ENCODE measurements at places on chromosomes 1 and 21.

- no peak for DNase-seq
Observed at GRCh38 chr1:40842691-40843090, 19.5 kb downstream of the CITED4 start.

DNA sequence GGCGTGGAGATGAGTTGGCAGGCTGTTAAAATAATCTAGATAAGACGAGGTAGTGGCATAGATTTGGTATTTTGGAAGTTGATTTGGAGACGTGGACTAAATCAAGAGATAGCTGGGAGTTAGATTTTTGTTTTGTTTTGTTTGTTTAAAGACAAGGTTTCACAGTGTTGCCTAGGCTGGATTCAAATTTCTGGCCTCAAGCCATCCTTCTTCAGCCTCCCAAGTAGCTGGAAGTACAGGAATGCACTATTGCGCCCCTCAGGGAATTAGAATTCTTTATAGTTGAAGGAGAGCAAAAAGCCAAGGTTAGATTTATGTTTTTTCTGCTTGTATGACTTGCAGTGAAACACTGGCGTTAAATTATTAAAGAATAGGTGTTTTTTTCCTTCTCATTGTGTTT lies 22.3 kb upstream of the SNRPE start:
- no peak for DNase-seq

GRCh38 chr1:202216691-202217090 lies 23.1 kb downstream of the LGR6 start:
- DNase-seq = no peak

- DNase-seq = no peak
Observed at GRCh38 chr1:34839526-34840305, 19.8 kb downstream of the SMIM12 start.

GRCh38 chr1:97524211-97524610 lies 396.6 kb downstream of the DPYD start:
- DNase-seq = no peak

DNA sequence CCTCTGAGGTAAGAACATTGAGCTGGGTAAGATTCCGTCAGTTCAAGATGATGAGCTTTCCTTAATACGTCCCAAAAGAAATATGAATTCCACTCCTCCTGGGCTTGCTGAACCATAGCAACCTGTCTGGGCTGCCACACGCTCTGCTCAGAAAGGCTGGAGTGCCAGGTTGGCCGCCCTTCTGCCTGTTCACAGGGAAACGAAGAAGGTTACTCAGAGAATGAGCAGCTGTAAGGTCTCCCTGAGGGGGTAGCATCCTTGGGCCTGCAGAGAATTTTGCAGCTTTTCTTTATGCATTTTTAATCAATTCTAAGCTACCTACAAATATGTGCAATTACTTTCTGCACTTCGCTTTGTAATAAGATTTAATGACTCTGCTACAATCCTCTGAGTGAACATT lies 130.7 kb upstream of the BACE2 start:
- no peak for DNase-seq

DNA sequence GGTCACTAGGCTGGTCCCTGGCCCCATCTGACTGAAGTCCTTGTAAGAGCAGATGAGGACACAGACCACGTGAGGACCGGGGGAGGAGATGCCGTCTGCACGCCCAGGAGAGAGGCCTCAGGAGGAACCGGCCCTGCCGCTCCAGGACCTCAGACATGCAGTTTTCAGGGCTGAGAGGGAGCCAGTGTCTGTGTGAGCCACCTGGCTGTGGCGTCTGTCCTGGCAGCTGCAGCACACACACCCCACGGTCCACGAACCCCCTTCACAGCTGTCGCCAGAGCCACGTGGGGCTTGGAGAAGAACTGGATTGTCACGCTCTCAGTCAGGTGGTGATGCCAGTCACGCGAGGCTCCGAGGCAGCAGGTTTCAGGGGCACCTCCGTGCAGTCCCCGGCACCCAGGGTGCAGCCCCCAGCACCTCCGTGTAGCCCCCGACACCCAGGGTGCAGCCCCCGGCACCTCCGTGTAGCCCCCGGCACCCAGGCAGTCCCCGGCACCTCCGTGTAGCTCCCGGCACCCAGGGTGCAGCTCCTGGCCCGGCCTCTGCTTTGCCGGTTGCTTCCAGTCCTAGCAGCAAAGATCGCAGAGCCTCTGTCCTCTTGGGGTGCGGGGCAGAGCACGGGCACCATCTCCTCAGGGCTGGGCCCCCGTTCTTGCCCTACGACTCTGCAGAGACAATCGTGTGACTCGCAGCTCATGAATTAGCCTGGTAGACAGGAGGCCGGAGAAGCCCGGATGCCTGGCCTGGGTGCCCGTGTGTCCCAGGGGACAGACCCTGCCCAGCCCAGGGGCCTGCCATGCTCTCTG lies 19.0 kb upstream of the SUMO3 start:
- DNase-seq = no peak

DNA sequence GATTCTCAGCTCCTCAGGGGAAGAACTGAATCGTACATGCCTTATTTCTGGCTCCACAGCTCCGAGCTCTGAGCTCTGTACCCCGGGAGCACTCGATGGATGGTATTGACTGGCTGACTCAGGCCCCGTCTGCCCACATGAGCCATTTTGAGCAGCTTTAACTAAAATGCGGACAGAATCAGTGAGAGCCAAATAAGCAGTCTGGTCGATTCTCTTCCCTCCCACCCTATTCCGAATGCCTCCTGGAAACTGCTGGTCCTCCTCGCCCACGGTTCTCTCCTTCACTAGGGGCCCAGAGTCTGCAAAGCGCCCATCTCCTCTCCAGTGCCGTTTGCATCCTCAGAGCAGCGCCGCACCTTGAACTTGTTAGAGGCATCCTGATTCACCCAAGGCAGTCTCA lies 125.9 kb upstream of the IRF2BP2 start:
- DNase-seq = no peak

DNA sequence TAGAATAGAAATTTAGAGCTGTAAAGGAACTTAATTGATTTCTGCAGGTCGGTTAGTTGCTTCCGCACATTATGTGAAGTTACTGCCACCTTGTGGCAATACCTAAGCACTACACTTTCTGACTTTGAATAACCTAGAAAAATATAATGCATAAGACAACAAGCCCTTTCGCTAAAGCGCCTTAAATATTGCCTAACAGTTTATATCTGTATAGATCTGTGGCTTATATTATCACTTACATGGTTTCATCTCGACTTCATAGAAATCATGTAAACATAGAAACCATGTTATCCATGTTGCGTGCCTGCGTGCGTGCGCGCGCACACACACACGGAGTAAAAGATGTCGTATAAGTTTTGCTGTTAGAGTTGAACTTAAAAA lies 10.9 kb upstream of the IFI16 start:
- DNase-seq = no peak

DNA sequence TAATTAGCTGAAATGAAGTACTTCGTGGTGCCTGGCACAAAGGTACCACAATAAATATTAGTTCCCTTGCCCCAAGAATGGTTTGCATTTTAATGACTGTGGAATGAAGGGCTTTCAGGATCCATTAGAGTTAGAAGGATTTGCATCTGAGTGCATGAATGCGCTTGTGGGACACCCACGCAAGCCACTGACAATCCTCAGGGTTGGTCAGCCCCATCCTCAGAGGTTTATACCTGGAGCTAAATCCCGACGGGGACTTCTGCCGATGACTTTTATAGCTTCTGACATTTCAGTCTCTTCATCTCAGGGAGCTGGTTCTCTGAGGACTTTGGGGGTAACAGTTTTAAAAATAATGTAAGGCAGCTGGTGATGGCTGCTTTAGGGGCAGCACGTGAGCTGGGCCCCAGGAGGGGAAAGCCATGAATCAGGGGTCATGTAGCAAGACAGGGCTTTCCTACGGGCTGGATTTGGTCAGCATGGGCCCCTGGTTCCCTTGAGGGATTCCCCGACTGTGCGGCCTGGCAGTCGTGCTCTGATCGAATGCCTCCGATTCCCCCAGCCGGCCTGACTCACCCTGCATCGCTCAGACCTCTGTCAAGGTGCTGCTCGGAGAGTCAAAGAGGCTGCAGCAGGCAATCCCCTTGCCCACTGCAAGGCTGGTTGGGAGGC lies 20.8 kb upstream of the IL10 start:
- peak; percentile 59 for DNase-seq

GRCh38 chr1:203954788-203955552 lies 93.6 kb downstream of the SNRPE start:
- DNase-seq = no peak

- DNase-seq = no peak
Observed at GRCh38 chr1:52504720-52505119, 48.2 kb downstream of the TUT4 start.

GRCh38 chr1:182120411-182121258 lies 59.1 kb upstream of the ZNF648 start:
- no peak for DNase-seq

- no peak for DNase-seq
Observed at GRCh38 chr1:1332774-1333480, 1.8 kb downstream of the TAS1R3 start.

GRCh38 chr1:26853156-26853555 lies 9.8 kb upstream of the SFN start:
- DNase-seq = peak; percentile 60

DNA sequence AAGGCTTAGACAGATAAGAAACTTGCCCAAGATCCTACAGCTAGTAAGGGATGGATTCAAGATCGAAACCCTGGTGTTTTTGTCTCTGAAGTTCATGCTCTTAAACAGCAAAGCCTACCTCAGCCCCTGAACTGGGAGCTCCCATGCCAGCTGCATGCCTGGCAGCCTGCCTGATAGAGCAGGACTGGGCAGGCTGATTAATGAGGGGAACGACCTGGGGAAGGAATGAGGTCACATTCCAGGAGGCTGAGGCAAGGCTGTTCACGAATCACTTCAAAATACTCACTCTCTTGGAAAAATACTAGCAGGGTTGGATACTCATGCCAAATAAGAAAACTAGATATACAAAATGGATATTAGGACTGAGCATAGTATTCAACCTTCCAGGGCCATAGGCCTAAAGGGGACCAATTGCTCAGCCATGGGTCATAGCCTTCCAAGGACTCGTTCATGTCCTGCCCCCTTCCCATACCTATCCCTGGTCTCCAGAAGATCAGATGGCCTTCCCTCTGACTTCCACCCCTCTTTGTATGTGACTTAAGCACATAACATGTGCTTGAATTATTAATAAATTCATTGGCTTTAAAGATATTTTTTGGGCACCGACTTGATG lies 15.6 kb upstream of the TACSTD2 start:
- no peak for DNase-seq

DNA sequence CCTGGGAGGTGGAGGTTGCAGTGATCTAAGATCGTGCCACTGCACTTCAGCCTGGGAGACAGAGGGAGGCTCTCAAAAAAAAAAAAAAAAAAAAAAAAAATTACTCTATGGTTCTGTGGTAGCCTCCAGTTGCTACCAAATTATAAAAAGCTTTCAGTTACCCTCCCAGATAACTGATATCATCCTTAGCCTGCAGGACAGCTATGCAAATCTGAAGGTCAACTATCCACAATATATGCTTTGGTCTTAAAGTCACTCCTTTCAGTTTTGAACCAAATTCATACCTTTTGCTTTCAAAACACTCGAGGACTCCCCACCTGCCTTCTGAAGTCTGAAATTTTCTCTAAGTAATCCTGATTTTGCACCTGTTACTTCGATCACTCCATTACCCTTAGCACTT lies 3.1 kb downstream of the MIXL1 start:
- no peak for DNase-seq

DNA sequence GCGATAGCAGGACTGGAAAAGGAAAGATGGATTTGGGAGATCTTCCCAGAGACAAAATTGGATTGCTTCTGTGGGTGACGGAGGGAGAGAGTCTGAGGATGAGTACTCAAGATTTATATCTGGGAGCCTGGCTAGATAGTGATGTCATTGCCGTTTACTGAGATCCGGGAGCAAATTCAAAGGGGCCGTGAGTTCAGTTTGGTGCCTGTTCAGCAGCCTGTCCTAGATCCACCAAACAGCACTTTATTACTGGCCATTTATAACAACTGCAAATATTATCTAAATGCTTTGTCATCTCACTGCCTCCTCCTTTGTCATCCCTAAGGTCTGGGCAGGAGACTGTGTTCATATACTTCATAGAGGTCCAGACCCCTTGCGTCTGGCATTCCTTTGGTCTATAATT lies 29.2 kb downstream of the MAPKAPK2 start:
- no peak for DNase-seq

DNA sequence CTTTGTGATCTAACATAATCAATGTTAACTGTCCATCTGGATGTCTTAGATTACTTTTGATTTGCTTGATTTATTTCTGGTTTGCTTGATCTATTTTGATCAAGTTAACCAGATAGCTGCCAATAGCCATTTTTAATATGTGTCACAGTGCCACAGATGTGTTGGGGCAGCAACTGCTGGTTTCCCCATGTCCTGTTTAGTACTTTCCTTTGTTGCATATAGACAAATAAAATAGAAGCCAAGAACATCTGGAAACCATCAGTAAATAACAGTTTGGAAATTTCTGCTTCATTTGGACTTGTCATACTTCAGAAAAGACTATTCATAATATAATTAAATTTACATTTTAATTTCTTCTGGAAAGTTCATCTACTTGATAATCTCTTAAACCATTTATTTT lies 145.6 kb upstream of the C21orf91 start:
- DNase-seq = no peak

GRCh38 chr1:218384581-218384993 lies 39.5 kb downstream of the TGFB2 start:
- DNase-seq = no peak

DNA sequence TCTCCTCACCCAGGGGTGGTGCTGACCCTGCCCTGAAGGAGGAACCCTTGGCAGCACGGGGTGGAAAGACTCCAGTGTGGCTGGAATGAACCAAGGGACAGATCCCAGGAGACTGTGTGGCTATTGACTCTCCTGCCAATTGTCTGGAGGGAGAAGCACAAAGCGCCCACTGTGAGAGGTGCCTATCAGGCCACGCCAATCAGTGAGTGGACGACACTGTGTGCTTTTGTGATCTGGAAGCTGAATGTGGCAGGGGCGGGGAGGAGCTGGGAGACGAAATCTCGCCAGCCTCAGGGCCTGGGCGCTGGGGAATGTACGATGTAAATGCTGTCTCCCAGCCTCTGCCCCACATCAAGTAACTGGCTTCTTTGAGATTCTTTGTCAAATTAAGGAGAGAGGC lies 167.1 kb downstream of the ZBTB18 start:
- DNase-seq = no peak

DNA sequence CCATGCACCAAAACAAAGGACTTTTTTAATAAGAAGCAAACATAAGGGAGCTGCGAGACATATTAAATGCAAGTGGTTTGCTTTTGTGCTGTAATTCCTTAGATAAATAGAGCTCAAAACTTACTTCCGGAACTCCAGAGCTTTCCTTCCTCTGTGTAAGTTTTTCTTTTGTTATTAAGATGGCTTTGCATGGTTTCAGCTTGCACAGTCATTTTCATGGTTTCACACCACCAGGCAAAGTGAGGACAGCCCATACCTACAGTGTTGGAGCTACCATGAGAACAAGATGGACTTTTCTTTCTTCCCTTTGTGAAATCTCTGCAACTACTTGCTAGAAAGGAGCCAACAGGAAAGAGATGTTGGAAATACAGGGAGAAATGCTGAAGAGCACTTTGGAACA lies 368.0 kb downstream of the SETD4 start:
- no peak for DNase-seq

Measured in stimulated activated CD8-positive, alpha-beta memory T cell treated with anti-CD3 and anti-CD28 coated beads, Interleukin-15, amount 100 ng/mL, for 48 hours (primary cell).